Activated CD4-positive, CD25-positive, alpha-beta regulatory T cell treated with anti-CD3 and anti-CD28 coated beads, Interleukin-2, amount 50 U/mL, for 24 hours (primary cell): ENCODE measurements at places on chromosomes 1 and 21.

GRCh38 chr21:31546443-31547170 lies 112.9 kb upstream of the SOD1 start:
- ATAC-seq, result no peak

DNA sequence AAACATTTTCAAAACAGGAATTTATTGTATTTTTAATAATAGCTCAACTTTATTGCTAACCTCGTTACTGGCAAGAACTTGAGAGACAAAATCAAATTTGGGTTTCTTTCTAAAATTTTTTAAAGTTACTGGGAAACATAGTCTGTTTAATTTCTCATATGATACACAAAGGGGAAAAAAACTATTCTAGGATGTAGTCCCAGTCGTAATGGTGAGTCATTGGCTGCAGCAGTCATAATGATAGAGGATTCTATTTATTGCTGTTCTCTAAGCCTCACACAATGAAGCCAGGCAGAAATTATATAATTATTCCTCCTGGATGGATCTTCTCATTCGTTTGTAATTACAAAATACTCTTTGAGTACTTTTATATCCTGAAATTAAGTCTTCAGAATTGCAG lies 326.5 kb upstream of the SGIP1 start:
- no peak for ATAC-seq

- ATAC-seq, result no peak
Measured at GRCh38 chr1:106266786-106267185, 789.7 kb upstream of the PRMT6 start.

- no peak for ATAC-seq
Measured at GRCh38 chr1:25654109-25654660, 37.6 kb downstream of the MAN1C1 start.

- no peak for ATAC-seq
Measured at GRCh38 chr1:26021647-26022403, at the start of gene EXTL1. TSS of gene EXTL1 (plus strand) at chr1:26021775. CDS start at chr1:26022647, 872 bp downstream.

- ATAC-seq, result no peak
Measured at GRCh38 chr1:205343431-205344065, 13.2 kb downstream of the KLHDC8A start.

DNA sequence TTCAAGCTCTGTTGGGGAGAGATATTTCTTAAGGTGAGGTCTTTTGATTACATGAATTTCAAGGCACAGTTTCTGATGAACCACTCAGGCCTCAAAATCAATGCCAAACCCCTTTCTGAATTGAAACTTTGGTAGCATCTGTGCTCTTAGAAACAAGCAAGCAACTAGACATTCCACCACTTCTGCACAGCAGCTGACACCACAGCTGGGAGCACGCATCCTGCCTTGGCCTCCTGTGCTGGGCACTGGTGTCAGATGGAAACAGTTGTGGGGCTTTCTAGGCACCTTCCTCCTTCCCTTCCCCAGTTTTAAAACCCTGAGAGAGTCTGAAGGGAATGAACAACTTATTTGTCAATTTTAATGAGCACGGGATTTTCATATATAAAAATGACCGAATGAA lies 360.2 kb downstream of the ADGRL2 start:
- no peak for ATAC-seq

DNA sequence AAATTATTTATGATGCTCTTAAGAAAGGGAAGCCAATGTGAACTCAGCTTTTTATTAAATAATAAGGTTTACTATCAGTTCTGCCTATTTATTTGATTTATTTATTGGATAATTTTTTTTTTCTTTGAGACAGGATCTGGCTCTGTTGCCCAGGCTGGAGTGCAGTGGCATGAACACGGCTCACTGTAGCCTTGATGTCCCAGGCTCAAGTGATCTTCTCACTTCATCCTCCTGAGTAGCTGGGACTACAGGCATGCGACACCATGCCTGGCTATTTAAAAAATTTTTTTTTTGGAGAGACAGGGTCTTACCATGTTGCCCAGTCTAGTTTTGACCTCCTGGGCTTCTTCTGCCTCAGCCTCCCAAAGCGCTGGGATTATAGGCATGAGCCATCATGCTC lies 21.0 kb upstream of the DNAJC28 start:
- ATAC-seq, result no peak

- no peak for ATAC-seq
Measured at GRCh38 chr1:76625886-76626678, 241.2 kb upstream of the ST6GALNAC5 start.

GRCh38 chr1:81582467-81582986 lies 218.2 kb upstream of the ADGRL2 start:
- ATAC-seq, result no peak

GRCh38 chr1:221878134-221878533 lies 136.2 kb upstream of the DUSP10 start:
- ATAC-seq, result peak; percentile 89

DNA sequence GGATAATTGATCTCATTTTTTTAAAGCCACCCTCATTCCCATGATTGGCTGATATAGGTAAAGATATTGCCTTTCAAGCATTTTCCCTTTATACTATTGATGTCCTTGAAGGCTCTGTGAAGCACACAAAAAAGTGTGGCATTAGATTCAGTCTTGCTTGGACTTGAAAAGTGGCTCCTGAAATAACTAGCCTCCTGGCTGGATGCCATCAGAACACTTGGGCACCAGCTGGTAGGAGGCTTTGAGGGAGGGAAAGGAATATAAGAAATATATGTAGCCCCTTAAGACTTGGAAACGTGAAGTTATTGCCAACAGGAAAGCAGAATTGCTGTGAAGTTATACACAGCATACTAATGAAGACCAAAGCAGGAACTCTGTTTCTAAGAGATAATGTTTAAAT lies 14.1 kb downstream of the MTR start:
- no peak for ATAC-seq

- ATAC-seq, result no peak
Measured at GRCh38 chr1:151372058-151372934, at the start of gene SELENBP1. TSS of gene SELENBP1 (minus strand) at chr1:151372705. CDS start at chr1:151372641, 64 bp downstream.

DNA sequence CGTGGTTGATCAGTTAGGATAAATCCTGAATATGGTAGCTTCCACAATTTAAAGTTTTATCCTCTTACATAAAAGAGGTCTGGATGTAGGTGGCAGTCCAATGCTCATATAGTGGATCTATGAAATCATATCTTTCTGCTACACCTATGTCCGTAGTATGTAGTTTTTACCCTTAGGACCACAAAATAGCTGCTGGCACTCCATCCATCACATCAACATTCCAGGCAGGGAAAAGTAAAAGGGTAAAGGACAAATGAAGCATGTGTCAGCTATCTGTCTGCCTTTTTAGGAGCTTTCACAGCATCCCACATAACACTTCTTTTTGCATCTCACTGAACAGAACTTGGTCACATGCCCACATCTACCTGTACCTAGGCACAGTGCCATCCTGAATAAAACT lies 184.7 kb downstream of the ROR1 start:
- no peak for ATAC-seq

GRCh38 chr1:34978921-34979320 lies 6.2 kb downstream of the TMEM35B start:
- no peak for ATAC-seq

DNA sequence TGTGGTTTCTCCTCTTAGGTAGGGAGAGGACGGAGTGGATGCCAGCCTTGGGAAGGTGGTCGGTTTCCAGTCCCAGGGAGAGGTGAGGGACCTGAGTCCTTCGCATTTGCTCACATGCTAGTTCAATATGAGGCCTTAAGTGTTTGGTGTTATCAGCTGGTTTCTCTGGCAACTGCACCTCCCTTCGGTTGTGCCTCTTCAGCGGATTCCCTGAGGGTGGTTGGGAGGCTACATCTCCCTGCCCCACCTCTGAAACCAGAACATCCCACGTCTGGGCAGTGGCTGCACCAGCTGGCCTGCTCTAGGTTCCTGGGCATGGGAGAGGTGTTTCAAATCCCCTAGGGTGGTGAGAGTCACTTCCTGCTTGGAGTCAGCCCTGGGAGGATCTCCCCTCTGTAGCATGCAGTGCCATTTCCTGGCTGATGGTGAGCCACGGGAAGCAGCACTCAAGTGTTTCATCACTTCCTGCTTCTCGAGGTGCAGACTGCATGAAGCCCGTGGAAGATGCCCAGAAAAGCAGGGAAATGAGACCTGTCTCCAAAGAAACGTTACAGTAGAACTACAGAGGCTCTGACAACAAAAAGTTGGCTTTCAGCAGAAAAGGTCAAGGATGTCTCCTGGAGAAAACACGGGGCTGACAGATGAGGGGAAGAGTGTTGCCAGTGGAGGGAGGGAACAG lies 4.5 kb downstream of the TMEM125 start:
- peak; percentile 78 for ATAC-seq

GRCh38 chr1:20507248-20507563 lies 745 bp downstream of the MUL1 start:
- peak; percentile 31 for ATAC-seq

DNA sequence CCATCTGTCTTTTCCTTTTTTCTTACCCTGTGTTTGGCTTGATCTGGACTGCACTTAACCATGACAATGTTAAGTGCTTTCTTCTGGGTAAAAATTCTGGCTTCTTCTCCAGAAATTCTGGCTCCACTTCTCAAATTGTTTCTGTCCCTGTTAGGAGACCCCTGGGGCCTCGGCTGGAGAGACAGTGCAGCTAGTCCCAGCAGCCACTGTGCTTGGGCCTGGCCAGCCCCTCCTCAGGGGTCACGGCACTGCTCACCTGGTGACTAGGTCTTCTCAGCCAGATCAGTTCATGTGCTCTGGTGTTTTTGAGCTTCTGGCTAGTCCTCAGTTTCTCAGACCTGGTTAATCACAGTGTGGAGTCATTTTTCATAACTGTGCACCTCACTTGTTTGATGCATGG lies 72.4 kb downstream of the ADARB1 start:
- ATAC-seq, result no peak

DNA sequence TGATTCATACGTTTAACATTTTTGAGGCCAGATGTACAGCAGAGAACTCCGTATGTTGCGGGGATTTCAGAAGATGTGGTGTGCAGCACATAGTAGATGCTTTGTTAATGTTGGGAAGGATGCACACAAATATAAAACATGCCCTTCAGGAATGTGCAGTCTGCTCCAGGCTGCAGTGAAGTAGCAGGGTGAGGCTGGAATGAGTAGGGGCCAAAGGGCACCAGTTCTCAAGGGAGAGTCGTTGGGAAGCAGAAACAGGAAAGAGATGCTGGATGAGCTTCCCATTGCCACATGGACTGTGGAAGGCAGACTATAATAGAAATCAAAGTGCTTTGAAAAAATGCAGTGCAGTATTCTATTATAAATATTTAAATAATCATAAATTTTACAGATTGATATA lies 126.9 kb downstream of the NOS1AP start:
- ATAC-seq, result no peak

GRCh38 chr1:33070628-33071027 lies 10.3 kb upstream of the AZIN2 start:
- no peak for ATAC-seq

- no peak for ATAC-seq
Measured at GRCh38 chr1:76291191-76291590, 216.6 kb downstream of the ST6GALNAC3 start.

DNA sequence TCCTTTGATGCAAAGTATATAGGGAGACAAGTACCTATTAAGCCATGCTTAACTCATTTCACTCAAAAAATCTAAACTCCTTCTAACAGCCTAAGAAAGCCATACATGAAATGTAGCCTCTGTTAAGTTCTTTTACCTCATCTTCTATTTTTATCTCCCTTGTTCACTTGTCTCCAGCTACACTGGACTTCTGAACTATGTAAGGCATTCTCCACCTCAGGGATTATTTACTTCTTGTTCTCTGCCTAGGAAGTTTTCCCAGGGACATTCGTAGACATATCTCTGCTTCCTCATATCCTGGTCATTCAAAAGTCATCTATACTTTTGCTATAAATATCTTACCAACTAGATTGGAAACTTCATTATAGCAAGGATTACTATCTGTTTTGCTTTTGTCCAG lies 96.9 kb downstream of the COP1 start:
- ATAC-seq, result no peak

GRCh38 chr1:59641836-59642235 lies 172.9 kb upstream of the HOOK1 start:
- no peak for ATAC-seq

DNA sequence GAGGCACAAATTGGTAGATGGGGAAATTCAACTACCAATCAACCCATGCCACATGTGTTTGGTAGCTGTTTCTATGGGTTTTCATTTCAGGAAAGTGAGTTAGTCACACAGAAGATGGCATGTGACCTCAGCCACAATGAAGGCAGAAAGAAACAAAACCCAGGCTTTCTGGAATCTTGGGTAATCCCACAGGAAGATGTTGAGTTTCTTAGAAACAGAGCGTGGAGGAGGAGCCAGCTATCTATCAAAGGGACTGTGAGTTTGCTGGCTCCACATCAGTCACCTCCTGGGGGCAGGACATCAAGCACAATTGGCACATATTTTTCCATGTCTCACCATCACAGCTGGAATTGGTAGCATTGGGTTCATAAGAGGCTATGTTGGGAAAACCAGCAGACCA lies 188.9 kb upstream of the PLXNA2 start:
- no peak for ATAC-seq

- ATAC-seq, result no peak
Measured at GRCh38 chr21:32519945-32520874, 65.1 kb downstream of the TCP10L start.

- ATAC-seq, result no peak
Measured at GRCh38 chr21:26925122-26925521, 41.8 kb downstream of the ADAMTS5 start.

DNA sequence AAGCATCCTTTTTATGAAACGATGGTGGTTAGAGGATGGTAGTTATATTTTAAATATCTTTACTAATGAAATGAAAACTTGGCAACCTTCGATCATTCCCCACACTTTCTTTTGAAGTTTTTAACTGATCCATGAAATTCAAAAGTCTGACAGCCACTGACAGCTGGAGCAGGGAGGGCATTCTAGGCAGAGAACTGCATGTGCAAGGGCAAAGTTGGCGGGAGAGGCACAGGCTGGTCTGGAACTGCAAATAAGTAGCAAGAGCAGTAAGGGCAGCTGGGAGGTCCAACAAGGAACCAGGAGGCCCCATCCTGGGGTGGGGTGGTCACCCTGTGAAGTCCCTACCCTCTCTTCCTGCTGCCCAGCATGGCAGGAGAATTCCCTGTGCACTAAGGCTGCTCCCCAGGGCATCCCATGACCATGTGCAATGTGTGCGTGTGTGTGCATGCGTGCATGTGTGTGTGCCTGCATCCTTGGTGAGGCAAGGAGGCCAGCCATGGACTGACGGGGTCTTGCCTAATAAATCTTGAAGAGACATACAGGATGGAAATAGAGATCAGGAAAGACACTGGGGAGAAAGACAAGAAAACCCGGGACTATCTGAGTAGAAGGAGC lies 33.1 kb upstream of the FOXO6 start:
- no peak for ATAC-seq

- ATAC-seq, result peak; percentile 74
Measured at GRCh38 chr21:34526618-34527290, 14.7 kb upstream of the KCNE1 start.

GRCh38 chr21:36552434-36552785 lies 72.5 kb upstream of the CLDN14 start:
- no peak for ATAC-seq
